ENCODE measurements at places on chromosomes 2 and 18. TPM values are rescaled to one million over a fixed set of nuclear protein-coding genes. Genes with fewer than 3 reads are reported as not detected.

CD8A gene
- total RNA-seq, result not detected

IL1F10 gene
- total RNA-seq, result not detected

GRCh38 chr2:64470766-64471295 lies 16.9 kb downstream of the LGALSL start:
- no peaks in the 10 kb centered on the region for H3K4me1 ChIP-seq
- H3K4me3 ChIP-seq, result no peak overlapping the region
- H3K27me3 ChIP-seq, result no peaks in the 10 kb centered on the region
- no peak overlapping the region for H3K27ac ChIP-seq
- no peaks in the 10 kb centered on the region for H3K36me3 ChIP-seq

ANKRD30B gene
- total RNA-seq, result not detected

NYAP2 gene
- 0.20 TPM for total RNA-seq

GRCh38 chr2:63627866-63628265 lies 39.1 kb downstream of the MDH1 start:
- H3K27ac ChIP-seq, result no peak overlapping the region
- no peak overlapping the region for H3K4me3 ChIP-seq
- H3K27me3 ChIP-seq, result peaks cover 5% of the 10 kb centered on the region
- no peak for DNase-seq
- H3K4me1 ChIP-seq, result no peaks in the 10 kb centered on the region
- H3K36me3 ChIP-seq, result no peaks in the 10 kb centered on the region

GRCh38 chr2:127278959-127279358 lies 15.0 kb downstream of the ERCC3 start:
- no peak for DNase-seq
- no peaks in the 10 kb centered on the region for H3K27me3 ChIP-seq
- no peak overlapping the region for H3K4me3 ChIP-seq
- H3K27ac ChIP-seq, result no peak overlapping the region
- H3K36me3 ChIP-seq, result peaks cover 76% of the 10 kb centered on the region

- no peak overlapping the region for H3K27ac ChIP-seq
- no peaks in the 10 kb centered on the region for H3K4me1 ChIP-seq
- no peak overlapping the region for H3K4me3 ChIP-seq
- no peak for DNase-seq
- H3K36me3 ChIP-seq, result no peaks in the 10 kb centered on the region
- no peaks in the 10 kb centered on the region for H3K27me3 ChIP-seq
Observed at GRCh38 chr18:36470896-36471295, 173.4 kb downstream of the FHOD3 start.

GRCh38 chr2:217142649-217143266 lies 282.9 kb upstream of the TNP1 start:
- no peak overlapping the region for H3K27ac ChIP-seq
- H3K36me3 ChIP-seq, result no peaks in the 10 kb centered on the region
- DNase-seq, result no peak
- H3K4me3 ChIP-seq, result no peak overlapping the region
- no peaks in the 10 kb centered on the region for H3K4me1 ChIP-seq

- DNase-seq, result no peak
- H3K27me3 ChIP-seq, result no peaks in the 10 kb centered on the region
- no peaks in the 10 kb centered on the region for H3K36me3 ChIP-seq
Observed at GRCh38 chr2:3117650-3118216, 259.9 kb downstream of the EIPR1 start.

DNA sequence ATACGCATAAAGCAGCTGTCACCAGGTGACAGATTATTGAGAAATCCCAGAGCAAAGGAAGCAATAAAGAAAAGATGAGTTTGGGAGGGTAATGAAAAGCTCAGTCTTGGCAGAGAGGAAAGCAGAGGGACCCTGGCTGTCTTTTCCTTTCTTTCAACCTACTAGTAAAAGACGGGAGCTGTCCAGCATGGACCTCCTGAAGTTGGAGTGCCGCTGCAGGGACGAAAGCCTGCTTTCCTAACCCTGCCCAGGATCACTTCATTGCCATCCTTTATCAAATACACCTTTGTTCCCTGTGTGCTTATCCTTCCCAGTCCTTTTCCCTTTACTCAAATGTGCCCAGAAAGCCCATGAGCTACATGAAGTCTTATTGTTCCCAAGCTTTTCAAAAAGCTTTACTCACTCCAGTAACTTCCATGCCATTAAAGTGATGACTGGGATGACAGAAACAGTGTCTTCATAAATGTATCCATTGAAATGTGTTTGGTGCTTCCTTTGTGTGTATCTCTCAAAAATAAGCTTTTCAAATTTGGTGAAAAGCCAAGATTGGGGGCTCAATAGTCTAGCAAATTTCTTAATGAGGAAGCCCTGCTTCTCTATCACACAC lies 3.7 kb upstream of the SPR start:
- H3K4me1 ChIP-seq, result peaks cover 12% of the 10 kb centered on the region
- no peak overlapping the region for H3K4me3 ChIP-seq
- H3K36me3 ChIP-seq, result no peaks in the 10 kb centered on the region

DNA sequence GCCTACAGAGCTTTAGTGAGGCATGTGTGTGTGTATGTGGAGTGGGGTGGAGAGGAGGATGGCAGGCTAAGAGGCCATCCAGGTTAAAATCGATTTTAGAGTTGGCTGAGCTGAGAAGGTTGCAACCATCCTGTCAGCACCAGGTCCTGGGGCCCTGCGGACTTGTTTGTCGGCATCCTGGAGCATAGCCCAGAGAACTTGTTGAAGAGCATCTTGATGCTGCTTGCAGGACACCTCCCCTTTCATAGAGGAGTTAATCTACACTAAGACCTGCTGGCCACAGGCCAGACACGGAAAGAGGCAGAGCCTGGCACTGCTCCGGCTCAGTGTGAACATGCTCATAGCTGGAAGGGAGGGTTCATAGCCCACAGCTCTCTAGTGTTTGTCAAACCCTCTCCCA lies 72.1 kb upstream of the RGPD5 start:
- no peaks in the 10 kb centered on the region for H3K4me1 ChIP-seq
- no peak overlapping the region for H3K4me3 ChIP-seq
- no peaks in the 10 kb centered on the region for H3K36me3 ChIP-seq
- no peak for DNase-seq

SEPTIN10 gene
- total RNA-seq, result 5.6 TPM

GRCh38 chr2:23536326-23536725 lies 151.3 kb downstream of the KLHL29 start:
- H3K4me1 ChIP-seq, result peaks cover 10% of the 10 kb centered on the region
- no peak overlapping the region for H3K4me3 ChIP-seq
- no peaks in the 10 kb centered on the region for H3K27me3 ChIP-seq
- no peaks in the 10 kb centered on the region for H3K36me3 ChIP-seq
- no peak overlapping the region for H3K27ac ChIP-seq
- no peak for DNase-seq

PSMA8 gene
- total RNA-seq, result 0.30 TPM

- no peaks in the 10 kb centered on the region for H3K36me3 ChIP-seq
- H3K4me3 ChIP-seq, result no peak overlapping the region
- H3K27me3 ChIP-seq, result no peaks in the 10 kb centered on the region
- no peaks in the 10 kb centered on the region for H3K4me1 ChIP-seq
- DNase-seq, result no peak
- H3K27ac ChIP-seq, result no peak overlapping the region
Observed at GRCh38 chr2:165357758-165358157, 111.7 kb upstream of the CSRNP3 start.

DNA sequence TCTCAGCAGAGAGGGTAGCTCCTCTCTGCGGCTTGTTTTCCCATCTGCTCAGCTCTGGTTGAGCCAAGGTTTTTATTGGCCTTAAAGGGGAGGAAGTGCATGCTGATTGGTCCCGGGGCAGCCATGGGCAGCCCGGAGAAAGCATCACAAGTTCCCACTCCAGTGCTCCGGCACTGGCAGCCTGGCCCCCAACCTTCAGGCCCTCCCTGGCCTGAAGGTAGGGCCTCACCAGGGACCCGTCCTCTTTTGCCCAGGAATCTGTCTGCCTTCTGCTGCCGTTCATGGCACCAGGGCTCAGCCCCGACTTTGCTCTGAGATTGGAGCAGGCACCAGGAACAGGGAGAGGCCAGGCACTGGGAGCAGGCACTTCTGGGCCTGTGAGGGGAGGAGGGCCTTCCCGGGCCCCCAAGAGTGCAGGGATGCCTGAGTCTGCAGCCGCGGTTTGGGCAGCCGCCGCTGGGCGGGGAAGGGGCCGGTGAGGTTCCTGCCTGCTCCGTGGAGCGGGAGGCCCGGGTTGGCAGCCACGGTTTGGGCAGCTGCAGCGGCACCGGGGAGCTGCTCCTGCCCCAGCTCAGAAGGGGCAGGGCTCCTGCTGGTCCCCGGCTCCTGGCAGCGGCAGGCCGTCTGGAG lies 17.5 kb upstream of the ILKAP start:
- no peak overlapping the region for H3K4me3 ChIP-seq
- no peaks in the 10 kb centered on the region for H3K4me1 ChIP-seq
- DNase-seq, result no peak
- H3K36me3 ChIP-seq, result no peaks in the 10 kb centered on the region
- peaks cover 5% of the 10 kb centered on the region for H3K27me3 ChIP-seq

DNA sequence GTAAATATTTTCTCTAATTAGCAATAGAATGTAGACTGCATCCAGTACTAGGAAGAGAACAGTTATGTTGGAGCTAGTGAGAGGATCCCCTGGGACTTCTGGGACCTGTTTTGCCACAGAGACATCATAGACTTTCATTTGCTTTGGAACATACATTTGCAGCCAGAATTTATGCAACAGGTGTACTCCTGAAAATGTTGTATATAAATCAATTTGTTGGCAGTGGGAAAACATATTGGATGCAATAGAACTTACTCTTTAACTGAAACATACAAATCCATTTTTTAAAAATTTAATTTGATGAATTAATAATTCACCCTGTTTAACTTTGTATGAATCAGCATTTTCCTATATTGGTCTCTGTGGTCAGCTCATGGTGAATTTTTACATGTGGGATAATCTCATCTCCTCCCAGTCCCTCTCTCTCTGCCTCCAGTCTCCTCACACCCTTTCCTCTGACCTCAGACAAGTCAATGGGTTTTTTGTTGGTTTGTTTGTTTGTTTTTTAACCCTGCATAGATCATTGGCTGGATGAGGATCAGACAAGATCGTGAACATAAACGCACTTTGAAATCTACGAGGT lies 263.0 kb downstream of the LPIN1 start:
- no peaks in the 10 kb centered on the region for H3K36me3 ChIP-seq
- DNase-seq, result no peak
- no peak overlapping the region for H3K4me3 ChIP-seq
- peaks cover 10% of the 10 kb centered on the region for H3K27me3 ChIP-seq

DNA sequence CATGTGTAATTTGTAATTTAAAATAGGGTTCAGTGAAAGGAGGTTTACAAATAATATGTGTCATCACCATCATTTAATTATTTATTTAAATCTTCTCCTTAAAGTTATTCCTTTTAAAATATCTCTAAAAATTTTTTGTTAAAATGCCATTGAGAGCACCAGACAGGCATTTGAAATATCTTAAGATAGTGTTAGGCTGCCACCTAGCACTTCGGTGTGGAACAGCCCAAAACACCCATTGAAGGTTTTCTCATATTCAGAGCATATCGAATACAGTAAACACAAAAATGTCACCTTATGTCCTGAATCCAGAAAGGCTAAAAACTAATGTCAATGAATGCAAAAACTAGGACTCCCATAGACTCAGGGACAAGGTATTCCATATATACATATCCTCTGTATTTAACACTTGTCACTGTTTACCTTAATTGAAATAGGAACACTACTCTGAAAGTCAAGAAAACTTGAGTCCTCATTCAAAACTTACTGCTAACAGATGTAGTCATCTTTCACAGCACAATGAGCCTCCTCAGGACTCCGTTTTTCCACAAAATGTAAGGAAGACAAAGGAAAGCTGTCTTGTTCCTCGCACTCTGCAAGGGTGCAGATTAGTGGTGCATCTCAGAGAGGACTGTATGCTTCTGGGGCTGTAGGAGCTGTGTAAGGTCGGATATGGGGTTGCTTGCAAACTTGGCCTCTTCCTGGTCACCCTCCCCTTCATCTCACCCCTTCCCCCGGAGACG lies 329.5 kb downstream of the PAX3 start:
- H3K4me1 ChIP-seq, result no peaks in the 10 kb centered on the region
- H3K27ac ChIP-seq, result no peak overlapping the region
- no peak overlapping the region for H3K4me3 ChIP-seq
- no peaks in the 10 kb centered on the region for H3K27me3 ChIP-seq
- H3K36me3 ChIP-seq, result no peaks in the 10 kb centered on the region

DNA sequence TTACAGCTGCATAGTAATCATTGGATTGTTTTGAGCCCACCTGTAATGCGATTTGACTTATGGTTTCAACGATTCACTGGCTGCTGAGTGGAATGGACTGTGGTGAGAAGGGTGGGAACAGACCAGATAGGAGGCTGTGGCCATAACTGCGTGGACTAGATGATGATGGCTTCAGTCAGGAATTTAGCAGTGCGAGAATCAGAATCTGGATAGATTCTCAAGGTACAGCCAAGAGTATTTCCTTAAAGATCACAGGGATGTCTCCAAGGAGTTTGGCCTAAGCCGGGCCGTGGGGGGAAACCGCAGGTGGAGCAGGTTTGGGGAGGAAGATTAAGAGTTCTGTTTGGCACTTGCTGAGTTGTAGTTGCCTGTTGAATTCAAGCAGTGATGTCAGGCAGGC lies 44.0 kb upstream of the CHMP1B start:
- no peaks in the 10 kb centered on the region for H3K36me3 ChIP-seq
- no peak overlapping the region for H3K27ac ChIP-seq
- no peaks in the 10 kb centered on the region for H3K27me3 ChIP-seq
- no peaks in the 10 kb centered on the region for H3K4me1 ChIP-seq
- DNase-seq, result no peak

- no peaks in the 10 kb centered on the region for H3K27me3 ChIP-seq
- DNase-seq, result no peak
- no peak overlapping the region for H3K4me3 ChIP-seq
- H3K36me3 ChIP-seq, result no peaks in the 10 kb centered on the region
- H3K27ac ChIP-seq, result no peak overlapping the region
Observed at GRCh38 chr18:32749809-32750208, 23.0 kb downstream of the KLHL14 start.
